ENCODE measurements at places on chromosomes 1 and 21. TPM values are rescaled to one million over a fixed set of nuclear protein-coding genes. Genes with fewer than 3 reads are reported as not detected.

Gene ECM1
- total RNA-seq: 9.2 TPM

Gene CLEC20A
- total RNA-seq: 0.47 TPM

Gene PCAT6
- total RNA-seq: 2.0 TPM

Gene PADI1
- 1.3 TPM for total RNA-seq

Gene FAM131C
- total RNA-seq: 5.0 TPM

Gene KIAA1614
- total RNA-seq: 12.3 TPM

DNA sequence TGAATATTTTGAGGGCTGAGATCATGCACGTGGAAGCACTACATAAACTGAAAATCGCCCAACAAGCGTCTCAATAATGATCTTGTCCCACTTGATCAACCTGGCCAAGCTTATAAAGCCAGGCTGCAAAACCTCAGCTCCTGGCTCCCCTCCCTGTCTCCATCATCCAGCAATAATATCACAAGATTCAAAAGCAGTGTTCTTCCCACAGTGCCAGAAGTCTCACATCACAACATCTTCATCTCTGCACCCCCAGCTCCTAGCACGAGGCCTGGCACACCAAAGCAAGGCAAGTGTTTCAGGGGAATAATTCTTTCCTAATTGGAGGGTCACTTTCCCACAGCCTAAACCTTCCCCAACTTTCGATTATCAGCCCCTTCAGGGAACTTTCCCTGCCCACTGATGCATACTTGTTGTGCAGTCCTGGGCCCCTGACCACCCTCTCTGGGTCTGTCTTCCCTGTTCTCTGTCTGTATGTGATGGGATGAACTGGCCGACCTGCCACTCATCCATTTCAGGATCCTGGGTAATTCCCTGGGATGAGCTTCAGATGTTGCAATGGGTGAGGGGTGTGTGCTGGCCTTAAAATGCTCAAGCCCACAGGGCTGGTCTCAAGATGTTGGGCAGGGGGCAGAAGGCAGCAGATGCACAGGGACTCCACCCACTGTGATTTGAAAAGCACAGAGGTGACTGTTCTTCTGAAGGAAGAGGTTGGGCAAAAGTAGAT lies 129.0 kb downstream of the DMRTB1 start:
- DNase-seq: no peak

DNA sequence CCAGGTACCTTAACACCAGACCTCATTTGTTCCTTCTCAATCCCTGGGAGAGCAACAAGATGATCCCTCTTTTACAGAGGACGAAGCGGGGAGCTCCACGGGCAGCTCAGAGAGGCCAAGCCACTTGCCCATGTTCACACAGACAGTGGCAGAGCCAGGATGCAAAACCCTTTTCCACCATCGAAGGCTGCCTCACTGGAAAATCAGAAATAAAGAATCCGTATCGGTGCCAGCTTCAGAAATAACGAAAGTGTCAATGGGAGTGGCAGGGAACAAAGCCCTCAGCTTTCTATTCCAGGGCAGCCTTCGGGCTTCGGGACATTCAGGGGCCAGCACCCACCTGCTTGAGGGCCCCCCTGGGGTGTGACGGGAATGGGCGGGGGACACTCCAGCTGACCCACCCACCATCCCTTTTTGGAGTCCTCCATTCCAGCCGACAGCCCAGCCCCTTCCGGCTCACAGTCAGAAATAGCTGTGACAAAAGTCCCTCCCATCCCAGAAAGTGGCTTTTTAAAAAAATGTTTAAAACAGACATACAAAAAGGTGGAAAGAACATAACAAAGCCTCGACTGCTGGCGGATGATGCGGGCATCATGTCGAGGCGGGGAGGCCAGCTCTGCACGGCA lies 6.0 kb downstream of the IFFO2 start:
- no peak for DNase-seq

DNA sequence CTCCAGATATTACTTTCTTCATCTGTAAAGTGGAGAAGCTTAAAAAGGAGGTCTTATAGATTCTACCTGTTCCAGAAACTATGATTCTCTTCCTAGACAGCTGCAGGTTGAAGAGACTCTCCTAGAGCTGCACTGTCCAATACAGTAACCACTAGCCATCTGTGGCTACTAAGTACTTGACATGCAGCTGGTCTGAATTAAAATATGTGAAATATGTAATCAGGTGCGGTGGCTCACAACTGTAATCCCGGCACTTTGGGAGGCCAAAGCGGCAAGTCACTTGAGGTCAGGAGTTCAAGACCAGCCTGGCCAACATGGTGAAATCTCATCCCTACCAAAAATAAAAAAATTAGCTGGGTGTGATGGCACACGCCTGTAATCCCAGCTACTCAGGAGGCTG lies 15.8 kb downstream of the APP start:
- DNase-seq: no peak

- DNase-seq: no peak
Observed at GRCh38 chr1:154454386-154455120, 47.5 kb upstream of the TDRD10 start.

DNA sequence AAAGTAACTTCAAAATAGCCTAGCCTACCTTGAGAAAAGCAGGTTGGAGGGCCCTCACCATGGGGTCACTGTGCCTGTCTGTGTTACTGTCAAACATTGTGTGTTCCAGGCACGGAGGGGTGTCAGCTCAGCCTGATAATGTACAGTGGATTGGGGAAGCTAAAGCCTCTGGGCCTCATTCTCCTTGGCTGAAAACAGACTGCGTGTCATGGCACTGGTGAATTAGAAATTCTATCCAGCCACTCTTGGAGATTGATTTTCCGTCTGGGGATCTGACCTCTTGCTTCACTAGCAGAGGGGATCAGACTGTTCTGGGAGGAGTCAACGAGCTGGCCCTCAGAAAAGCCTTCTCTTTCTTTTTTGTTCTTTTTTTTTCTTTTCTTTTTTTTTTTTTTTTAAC lies 123.5 kb upstream of the HOOK1 start:
- DNase-seq: no peak

GRCh38 chr1:208868554-208868953 lies 624.4 kb upstream of the PLXNA2 start:
- DNase-seq: no peak

DNA sequence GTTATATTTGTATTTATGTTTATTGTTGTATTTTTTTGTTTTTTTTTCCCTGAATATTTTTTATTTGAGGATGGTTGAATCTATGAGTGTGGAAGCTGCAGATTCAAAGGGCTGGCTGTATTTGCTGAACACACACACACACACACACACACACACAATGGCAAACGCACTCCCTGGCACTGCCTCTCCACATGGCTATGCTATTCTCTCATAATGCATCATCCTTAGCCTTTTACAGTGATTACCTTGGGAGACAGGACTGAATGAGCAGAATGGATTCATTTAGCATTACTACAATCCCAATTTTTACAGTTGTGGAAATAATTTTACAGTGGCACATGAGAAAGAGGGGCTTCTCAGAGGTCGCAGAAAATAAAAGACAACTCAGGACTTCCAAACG lies 390.1 kb downstream of the PCP4 start:
- DNase-seq: no peak

DNA sequence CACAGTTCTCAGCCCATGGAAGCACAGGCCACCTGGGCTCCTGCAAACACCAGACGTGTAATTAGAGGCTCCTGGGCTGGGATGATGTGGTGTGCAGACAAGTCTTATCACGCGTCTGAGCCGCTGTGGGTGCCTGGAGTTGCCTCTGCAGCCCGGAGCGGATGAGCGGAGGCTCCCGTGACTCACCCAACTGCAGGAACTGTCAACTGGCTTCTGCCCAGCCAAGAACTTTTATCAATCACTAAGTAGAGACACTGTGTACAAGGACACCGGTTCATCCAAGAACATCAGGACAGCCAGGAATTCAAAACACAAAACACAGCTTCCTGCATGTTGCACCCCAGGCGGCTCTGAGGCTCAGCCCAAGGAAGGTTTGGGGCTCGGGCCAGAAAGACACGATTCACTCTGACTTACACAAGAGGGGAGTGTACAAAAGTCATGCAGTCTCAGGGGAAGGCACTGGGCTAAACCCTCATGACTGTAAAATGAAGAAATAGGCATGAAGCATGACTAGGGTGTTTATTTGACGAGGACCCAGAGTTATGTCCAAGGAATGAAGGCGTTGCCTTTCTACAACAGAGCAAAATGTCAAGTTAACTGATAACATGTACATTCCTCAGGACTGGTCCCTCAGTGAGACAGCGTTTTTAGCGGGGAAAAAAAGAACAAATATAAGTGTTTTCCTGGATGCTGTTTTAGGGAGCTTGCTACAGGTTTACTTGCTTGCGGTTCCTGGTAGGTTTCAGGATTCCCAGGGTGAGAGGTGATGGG lies 21.1 kb downstream of the ERRFI1 start:
- DNase-seq: no peak

DNA sequence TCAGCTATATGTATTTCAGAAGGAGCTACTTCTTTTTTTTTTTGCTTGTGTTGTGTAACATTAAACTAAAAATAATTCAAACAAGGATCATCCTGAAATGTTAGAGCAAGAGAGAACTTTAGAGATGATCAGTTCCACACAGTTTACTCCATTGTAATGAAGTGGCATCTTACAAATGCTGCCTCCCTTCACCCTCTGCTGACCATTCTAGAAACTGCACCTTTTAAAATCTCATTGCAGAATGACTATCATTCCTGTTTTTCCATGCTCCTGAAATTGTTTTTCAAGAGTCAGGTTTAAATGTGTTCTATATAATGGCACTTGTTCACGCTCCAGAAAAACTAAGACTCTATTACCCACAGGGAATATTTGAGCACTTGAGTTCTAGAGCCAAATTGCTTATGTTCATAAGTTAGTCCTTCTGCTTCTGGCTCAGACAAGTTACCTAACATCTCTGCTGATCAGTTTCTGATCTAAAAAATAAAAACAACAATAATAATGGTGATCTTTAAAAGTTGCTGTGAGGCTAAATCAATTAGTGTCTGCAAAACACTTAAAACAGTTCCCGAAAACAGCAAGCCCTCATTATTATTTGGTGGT lies 21.5 kb upstream of the SLC44A5 start:
- DNase-seq: no peak

DNA sequence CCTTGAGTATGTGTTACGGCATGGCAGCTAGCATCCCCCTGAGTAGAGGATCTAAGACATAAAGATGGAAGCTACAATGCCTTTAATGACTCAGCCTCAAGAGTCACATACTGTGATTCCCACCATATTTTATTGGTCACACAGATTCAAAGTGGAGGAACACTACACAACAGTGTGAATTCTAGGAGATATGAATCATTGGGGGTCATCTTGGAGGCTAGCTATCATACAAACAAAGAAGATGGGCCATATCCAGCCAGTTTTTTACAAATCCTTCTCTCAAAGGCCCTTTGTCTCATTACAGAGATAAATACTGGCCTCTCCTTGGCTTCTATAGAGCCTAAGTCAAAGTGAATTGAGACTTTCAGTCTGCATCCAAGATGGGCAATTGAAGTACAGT lies 177.0 kb downstream of the TBX15 start:
- no peak for DNase-seq

DNA sequence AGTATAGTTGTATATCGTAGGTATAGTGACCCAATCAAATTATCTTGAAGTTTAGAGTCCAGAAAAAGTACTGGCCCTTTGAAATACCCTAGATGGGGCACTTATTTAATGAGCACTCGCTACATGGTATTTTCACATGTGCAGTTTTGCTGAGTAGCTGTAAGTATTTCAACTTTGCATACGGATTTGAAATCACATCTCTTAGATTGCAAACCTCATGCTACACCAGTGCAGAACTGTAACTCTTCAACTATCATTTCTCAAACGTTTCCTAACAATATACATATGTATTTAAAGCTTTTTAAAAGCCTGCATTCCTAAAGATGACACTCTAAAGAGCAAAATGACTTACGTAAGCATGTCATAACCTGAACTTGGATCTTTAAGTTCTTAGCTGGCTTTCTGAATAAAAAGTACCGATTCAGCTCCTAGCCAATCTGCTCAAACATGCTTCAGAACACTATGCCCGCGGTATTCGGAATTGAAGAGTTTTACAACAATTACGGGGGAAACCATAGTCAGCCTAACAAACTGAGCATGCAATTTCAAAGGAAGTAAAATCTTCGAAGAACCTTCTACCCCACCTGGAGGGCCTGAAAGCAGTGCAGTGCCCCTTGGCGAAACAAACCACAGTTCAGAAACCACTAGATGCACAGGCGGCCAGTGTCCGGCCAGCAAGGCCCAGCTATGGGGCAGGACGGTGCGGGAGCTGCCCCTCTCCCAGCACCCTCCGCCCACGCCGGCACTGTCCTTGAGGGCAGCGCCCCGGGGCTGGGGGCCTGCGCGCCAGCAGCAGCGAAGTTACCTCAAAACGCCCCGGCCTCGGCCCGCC lies 863 bp downstream of the FH start:
- no peak for DNase-seq

GRCh38 chr1:114088392-114089299 lies 65.0 kb downstream of the SYT6 start:
- DNase-seq: no peak

- DNase-seq: no peak
Observed at GRCh38 chr1:168195199-168196135, 16.7 kb downstream of the TIPRL start.

DNA sequence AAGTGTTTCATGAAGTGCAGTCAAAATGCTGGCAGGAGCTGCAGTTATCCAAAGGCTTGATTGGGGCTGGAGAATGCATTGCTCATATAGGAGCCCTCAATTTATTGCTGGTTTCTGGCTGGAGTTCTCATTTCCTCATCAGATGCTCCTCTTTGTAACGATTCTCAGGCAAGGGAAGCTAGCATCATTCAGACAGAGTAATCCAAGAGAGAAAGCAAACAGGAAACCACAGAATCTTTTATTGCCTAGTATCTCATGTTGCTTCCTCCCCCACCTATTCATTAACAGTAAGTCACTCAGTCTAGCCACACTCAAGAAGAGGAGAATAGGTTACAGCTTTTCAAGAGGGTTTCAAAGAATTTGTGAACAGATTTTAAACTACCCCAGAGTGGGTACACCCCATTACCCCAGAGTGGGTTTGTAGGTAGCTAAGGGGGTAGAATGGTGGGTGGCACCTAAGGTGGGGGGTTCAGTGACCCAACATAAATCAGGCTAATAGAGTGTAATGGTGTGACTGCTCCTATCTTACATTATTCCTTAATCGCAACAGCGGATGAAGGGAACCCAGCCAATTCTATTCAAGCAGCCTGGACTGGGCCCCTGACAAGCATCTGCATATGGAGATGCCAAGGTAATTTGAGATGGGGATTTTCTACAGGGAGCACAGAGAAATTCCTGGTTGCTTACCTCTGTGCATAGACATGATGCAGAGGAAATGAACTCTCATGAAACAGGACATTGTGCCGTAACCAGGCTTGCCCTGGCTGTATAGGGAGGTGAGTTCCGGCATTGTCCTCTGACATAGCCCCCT lies 67.1 kb downstream of the KCNJ15 start:
- peak; percentile 75 for DNase-seq

DNA sequence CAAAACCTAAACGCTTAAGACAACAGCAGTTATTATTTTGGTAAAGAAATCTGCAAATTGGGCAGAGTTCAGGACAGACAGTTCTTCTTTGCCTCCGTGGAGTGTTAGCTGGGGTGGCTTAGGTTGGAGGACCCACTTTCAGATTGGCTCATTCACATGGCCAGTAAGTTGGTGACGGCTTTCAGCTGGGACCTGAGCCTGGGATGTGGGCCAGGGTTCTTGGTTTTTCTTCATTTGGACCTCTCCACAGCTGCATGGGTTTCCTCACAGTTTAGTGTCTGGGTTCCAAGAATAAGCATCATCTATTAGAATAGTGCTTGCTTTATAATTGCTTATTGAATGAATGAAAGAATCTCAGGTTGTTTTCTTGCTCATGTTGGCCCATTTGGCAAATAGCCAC lies 72.2 kb downstream of the ATF6 start:
- no peak for DNase-seq

- DNase-seq: no peak
Observed at GRCh38 chr1:37092937-37093336, 58.6 kb upstream of the GRIK3 start.
